Motor neuron (in vitro differentiated cells): ENCODE measurements at places on chromosomes 6 and 20. TPM values are rescaled to one million over a fixed set of nuclear protein-coding genes. Genes with fewer than 3 reads are reported as not detected.

DNA sequence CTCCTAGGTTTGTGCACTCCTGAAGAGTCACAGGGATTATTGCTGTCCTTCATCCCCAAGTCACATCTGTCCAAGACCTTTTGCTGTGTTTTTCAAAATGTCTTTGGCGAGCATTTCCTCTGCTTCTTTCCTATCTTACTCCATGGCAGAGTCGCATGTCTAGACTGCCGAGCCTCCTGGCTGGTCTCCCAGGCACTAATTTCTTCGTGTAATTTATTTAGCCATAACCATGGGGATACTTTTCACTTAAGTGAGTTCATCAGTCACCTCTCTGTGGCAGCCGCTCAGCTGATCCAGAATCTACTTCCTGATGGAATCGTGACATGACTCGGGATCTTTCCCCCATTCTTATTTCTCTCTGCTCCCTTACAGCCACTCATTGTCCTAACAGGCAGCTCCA lies 25.8 kb downstream of the ADGRF5 start:
- no peak for ATAC-seq

- ATAC-seq: peak; percentile 38
Measured at GRCh38 chr6:105484238-105485161, 81.6 kb upstream of the PREP start.

- peak; percentile 74 for ATAC-seq
Measured at GRCh38 chr6:44020148-44020547, 107.1 kb downstream of the MRPL14 start.

DNA sequence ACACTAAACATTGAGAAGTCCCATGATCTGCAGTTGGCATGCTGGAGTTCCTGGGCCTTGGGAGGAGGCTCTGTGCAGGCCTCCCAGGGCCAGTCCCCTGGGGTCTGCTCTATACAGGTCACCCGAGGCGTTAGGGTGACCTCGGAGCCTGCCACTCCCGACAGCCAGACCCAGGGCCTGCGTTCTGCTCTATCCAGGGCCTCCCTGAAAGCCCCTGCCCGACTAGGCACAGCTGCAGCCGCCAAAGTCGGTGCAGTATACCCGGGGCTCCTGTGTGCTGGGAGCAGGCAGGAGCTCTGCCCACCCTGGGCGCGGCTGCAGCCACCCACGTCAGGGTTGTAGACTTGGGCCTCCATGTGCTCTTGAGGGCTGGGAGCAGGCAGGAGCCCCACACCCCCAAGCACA lies 6.3 kb upstream of the OR14J1 start:
- no peak for ATAC-seq

- peak; percentile 29 for ATAC-seq
Measured at GRCh38 chr6:56840467-56841380, 114.2 kb upstream of the BEND6 start.

GRCh38 chr6:139751179-139751578 lies 376.7 kb upstream of the CITED2 start:
- ATAC-seq: no peak

GRCh38 chr6:13672904-13673303 lies 38.7 kb downstream of the RANBP9 start:
- ATAC-seq: no peak

DNA sequence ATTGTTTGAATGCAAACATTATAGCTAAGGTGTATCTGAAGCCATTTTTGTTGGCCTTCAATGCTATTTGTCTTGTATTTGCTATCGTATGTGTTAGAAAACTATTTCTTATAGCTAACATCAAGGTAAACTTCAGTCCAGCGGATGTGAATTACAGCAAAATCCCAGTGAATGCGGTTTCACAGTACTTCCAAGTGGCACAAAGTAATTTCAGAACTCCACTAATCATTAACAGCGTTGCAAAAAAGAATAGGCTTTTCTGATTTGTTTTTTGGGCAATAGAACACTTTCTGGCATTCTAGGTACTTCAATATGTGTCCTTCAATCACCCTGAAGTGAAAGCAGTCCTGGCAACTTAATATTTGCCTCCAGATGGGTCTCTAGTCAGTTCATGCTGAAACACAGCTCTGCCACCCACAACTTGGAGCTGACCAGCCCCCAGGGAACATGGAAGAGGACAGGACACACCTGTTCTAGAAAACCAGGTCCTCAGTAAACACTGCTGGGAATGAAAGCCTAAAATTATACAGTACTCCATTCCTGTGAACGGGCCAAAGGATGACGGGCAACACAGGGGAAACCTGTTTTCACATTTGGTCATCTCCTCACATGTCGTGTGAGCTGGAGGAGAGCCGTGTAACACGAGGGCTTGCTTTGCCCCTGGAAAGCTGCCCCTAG lies 9.7 kb upstream of the MRPS10 start:
- ATAC-seq: no peak

Gene NINL
- 24.6 and 25.3 TPM in 2 replicates for total RNA-seq

Gene BNIP5
- 0.19 and 0.33 TPM in 2 replicates for total RNA-seq
